Pancreas (tissue), 10 donors: ENCODE measurements at places on chromosomes 4 and X. TPM values are rescaled to one million over a fixed set of nuclear protein-coding genes. Genes with fewer than 3 reads are reported as not detected.

DNA sequence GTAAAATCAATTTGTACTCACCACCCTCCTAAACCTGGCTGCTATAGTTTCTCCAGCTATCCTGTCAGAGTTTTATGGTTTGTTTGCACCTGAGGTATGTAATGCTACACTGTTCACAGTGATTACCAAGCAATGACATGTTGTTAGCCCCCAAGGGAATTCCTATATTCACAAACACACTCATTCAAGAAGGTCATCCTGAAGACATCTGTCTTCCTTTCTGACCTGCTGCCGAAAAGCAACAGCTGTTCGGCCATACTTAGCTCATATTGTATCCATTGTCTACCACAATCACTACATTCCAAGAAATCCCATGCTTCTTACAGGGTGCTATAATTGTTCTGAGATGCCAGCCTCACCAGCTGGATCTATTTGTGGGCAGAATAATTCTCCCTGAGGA is 160.1 kb upstream of the GYPA start:
- H3K27ac ChIP-seq, result no peak overlapping the region
- no peaks in the 10 kb centered on the region for H3K4me1 ChIP-seq
- DNase-seq, result no peak
- H3K4me3 ChIP-seq, result no peak overlapping the region
- H3K36me3 ChIP-seq, result no peaks in the 10 kb centered on the region

GRCh38 chr4:16779028-16779675 is 119.3 kb downstream of the LDB2 start:
- no peaks in the 10 kb centered on the region for H3K27me3 ChIP-seq
- H3K27ac ChIP-seq, result no peak overlapping the region
- no peaks in the 10 kb centered on the region for H3K4me1 ChIP-seq
- H3K4me3 ChIP-seq, result no peak overlapping the region

GRCh38 chrX:154534526-154535322 is 11.9 kb downstream of the G6PD start:
- H3K36me3 ChIP-seq, result no peaks in the 10 kb centered on the region
- DNase-seq, result peak; percentile 88
- no peaks in the 10 kb centered on the region for H3K4me1 ChIP-seq
- H3K27ac ChIP-seq, result no peak overlapping the region
- no peaks in the 10 kb centered on the region for H3K27me3 ChIP-seq

GRCh38 chrX:130575831-130576389 is 174.1 kb downstream of the RBMX2 start:
- no peaks in the 10 kb centered on the region for H3K4me1 ChIP-seq
- DNase-seq, result peak; percentile 2
- H3K27ac ChIP-seq, result no peak overlapping the region

GRCh38 chrX:137043736-137044135 is 9.9 kb upstream of the GPR101 start:
- no peaks in the 10 kb centered on the region for H3K27me3 ChIP-seq
- H3K4me1 ChIP-seq, result no peaks in the 10 kb centered on the region
- no peak overlapping the region for H3K27ac ChIP-seq
- DNase-seq, result no peak

DNA sequence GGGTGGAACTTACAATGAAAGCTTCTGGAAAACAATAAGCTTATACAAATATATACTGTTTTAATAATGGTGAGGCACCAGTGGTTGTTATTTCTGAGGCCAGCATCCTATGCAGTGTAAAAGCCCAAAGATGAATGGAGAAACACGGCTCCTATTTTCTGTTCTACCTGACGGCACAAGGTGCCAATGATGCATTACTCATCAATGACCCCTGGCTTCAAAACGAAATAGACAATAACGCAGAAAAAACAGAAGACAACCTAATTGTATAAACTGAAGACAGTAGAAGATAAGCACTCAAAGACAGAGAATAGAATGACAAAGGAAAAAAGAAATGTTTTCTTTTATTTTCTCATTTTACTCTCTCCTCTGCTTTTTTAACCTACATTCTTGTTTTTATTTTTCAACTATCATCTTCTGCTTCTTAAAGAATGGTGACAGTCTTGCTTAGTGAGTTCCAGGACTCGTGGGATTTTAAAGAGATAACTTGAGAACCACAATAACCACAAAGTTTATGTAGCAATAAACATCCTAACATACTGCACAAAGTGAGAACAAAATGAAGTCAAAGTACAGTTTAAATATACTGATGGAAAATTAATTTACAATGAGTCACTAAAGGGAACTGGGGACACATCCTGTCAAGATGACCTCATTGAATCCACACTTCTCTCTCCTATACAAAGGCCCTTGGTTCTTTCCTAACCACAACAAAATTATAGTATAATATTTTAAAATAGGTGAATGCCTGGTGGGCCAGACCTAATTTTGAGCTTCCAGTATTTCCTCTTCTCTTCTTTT is 169.8 kb downstream of the BTC start:
- H3K4me1 ChIP-seq, result no peaks in the 10 kb centered on the region
- no peaks in the 10 kb centered on the region for H3K36me3 ChIP-seq
- no peak overlapping the region for H3K27ac ChIP-seq
- no peak overlapping the region for H3K4me3 ChIP-seq
- no peaks in the 10 kb centered on the region for H3K27me3 ChIP-seq

DNA sequence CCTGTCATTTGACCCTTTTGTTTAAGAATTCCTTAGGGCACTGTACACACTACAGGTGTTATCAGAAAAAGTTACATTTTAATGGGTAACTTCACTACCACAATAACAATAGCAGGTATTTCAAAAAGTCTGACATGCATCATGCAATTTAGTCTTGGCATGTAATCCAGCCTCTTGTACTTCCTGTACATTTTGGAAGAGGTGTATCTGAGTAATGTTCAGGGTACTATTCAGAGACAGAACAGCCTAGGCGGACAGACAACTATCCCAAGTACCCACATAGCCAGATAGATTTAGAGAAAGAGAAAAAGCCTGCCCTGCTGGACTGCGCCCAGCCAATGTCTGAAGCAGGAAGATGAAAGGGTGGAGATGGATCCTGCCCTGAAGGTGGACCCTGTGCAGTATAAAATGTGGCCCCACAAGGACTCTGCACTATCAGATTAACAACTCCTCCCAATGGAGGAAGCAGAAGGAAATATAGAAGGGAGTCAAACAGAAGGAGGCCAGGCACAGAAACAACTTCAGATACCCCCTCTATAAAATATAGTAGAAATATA is 8.5 kb downstream of the UGT2B7 start:
- H3K4me1 ChIP-seq, result no peaks in the 10 kb centered on the region
- no peaks in the 10 kb centered on the region for H3K27me3 ChIP-seq
- no peaks in the 10 kb centered on the region for H3K36me3 ChIP-seq
- H3K4me3 ChIP-seq, result no peak overlapping the region

DNA sequence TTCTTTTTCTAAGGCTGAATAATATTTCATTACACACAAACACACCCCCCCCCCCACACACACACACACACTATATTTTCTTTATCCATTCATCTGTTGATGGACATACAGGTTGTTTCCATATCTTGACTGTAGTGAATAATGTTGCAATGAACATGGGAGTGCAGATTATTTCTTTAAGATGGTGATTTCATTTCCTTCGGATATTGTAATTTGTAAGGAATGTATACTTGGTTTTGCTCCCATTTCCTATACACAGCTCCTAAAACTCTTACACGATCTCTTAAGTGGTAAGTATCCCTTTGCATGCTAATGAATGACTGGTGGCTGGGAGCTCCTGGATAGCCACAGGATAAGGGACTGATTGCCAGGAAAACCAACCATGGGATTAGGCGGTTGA is 14.7 kb upstream of the RBMXL3 start:
- no peak overlapping the region for H3K4me3 ChIP-seq
- no peaks in the 10 kb centered on the region for H3K4me1 ChIP-seq
- DNase-seq, result no peak
- no peaks in the 10 kb centered on the region for H3K36me3 ChIP-seq

GRCh38 chr4:125020089-125021034 is 294.4 kb upstream of the FAT4 start:
- H3K36me3 ChIP-seq, result no peaks in the 10 kb centered on the region
- H3K27ac ChIP-seq, result peak overlapping the region; percentile 42
- peaks cover 12% of the 10 kb centered on the region for H3K4me1 ChIP-seq
- DNase-seq, result no peak

- H3K27ac ChIP-seq, result peak overlapping the region; percentile 96
- no peaks in the 10 kb centered on the region for H3K27me3 ChIP-seq
- H3K4me3 ChIP-seq, result peak overlapping the region; percentile 99
Observed at GRCh38 chr4:55396308-55397125, 760 bp downstream of the TMEM165 start.

DNA sequence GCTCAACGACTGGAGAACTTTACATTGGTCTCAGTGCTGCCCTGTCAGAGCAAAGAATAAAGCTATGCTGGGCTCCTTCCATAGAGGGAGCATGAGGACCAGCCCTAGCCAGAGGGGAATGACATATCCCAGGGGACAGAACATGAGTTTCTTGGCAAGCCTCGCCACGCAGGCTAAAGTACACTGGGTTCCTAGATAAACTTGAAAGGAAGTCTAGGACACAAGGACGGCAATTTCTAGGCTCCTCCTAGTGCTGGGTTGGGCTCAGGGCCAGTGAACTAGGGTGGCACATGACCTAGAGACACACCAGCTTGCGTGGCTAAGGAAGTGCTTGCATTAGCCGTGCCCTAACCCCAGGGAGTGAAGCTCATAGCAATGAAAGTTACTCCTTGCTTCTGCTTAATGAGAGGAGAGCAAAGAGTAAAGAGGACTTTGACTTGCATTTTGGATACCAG is 141.0 kb downstream of the MAB21L2 start:
- H3K27ac ChIP-seq, result peak overlapping the region; percentile 56
- H3K4me3 ChIP-seq, result no peak overlapping the region
- no peaks in the 10 kb centered on the region for H3K36me3 ChIP-seq
- no peaks in the 10 kb centered on the region for H3K27me3 ChIP-seq

DNA sequence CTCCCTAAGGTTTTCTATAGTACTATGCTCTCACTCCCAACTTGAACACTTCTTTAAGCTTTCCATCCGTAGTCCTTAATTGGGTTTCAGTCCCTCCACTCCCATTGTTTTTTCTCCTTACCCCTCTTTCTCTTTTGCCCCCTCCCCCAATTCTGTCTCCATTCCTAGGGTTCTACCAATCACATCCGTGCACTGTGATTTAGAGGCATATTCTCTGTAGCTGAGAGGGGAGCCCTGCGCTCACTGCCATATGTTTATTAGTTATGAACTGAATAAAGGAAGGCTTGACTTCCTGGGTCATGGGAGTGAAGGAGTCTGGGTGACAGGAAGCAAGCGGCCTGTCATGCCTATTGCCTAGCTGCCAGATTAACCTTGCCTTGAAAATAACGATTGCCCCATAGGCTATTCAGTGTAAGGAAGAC is 471 bp downstream of the MCTS1 start:
- H3K36me3 ChIP-seq, result no peaks in the 10 kb centered on the region
- peak; percentile 35 for DNase-seq
- H3K4me1 ChIP-seq, result peaks cover 4% of the 10 kb centered on the region

- H3K4me3 ChIP-seq, result no peak overlapping the region
- H3K36me3 ChIP-seq, result no peaks in the 10 kb centered on the region
- no peak overlapping the region for H3K27ac ChIP-seq
Observed at GRCh38 chrX:12142661-12143060, 4.4 kb downstream of the FRMPD4 start.

DNA sequence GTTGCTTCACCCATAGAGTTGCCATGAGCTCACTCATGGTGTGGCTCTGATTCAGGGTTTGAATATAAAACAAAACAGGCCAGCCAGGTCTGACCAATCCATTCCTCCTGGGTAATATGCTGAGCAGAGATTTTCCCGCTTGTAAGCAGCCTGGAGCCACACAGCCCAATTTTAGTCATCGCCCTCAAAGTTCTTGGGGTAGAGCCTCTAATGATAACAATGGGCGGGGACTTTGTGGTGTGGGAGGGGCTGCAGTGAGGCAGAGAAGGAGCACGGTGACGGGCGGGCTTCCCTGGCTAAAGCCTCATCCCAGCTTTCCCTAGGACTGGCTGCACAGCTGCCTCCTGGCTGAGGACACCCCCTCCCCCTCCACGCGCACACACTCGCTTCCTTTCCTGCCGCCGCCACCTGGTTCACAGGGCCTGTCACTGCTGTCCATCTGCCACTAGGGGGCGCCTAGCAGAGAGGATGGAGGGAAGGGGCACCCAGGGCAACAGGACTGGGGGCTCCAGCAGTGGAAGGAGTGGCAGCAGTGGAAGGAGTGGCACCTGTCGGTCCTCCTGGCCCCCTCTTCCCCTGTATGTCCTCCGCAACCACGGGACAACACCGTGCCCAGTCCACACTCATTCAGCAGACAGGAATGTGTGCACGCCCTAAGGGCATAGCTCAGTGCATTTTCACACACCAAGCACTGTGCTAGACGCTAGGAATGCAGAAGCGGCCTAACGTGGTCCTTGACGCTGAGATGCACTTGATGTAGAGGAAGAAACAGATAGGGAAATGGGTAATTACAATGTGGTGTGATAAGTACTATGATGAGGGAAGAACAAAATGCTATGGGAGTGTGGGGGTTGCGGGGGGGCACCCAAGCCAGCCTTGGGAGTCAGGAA is 26.8 kb downstream of the PRPS1 start:
- H3K4me1 ChIP-seq, result no peaks in the 10 kb centered on the region
- no peak overlapping the region for H3K27ac ChIP-seq
- peak; percentile 60 for DNase-seq
- no peak overlapping the region for H3K4me3 ChIP-seq
- H3K27me3 ChIP-seq, result no peaks in the 10 kb centered on the region

GRCh38 chrX:104168127-104168526 is 1.9 kb downstream of the FAM199X start:
- peaks cover 4% of the 10 kb centered on the region for H3K4me1 ChIP-seq
- no peak overlapping the region for H3K4me3 ChIP-seq
- DNase-seq, result no peak
- H3K27me3 ChIP-seq, result no peaks in the 10 kb centered on the region
- H3K27ac ChIP-seq, result no peak overlapping the region

Gene AMTN
- not detected for polyA plus RNA-seq

Gene MAGEA6
- not detected for polyA plus RNA-seq
